ENCODE measurements at places on chromosomes 3 and 15. TPM values are rescaled to one million over a fixed set of nuclear protein-coding genes. Genes with fewer than 3 reads are reported as not detected.

ABHD5 gene
- 11.3 TPM for total RNA-seq

C3orf33 gene
- 1.1 TPM for total RNA-seq

ECE2 gene
- not detected for total RNA-seq

UACA gene
- total RNA-seq, result 20.2 TPM

DNA sequence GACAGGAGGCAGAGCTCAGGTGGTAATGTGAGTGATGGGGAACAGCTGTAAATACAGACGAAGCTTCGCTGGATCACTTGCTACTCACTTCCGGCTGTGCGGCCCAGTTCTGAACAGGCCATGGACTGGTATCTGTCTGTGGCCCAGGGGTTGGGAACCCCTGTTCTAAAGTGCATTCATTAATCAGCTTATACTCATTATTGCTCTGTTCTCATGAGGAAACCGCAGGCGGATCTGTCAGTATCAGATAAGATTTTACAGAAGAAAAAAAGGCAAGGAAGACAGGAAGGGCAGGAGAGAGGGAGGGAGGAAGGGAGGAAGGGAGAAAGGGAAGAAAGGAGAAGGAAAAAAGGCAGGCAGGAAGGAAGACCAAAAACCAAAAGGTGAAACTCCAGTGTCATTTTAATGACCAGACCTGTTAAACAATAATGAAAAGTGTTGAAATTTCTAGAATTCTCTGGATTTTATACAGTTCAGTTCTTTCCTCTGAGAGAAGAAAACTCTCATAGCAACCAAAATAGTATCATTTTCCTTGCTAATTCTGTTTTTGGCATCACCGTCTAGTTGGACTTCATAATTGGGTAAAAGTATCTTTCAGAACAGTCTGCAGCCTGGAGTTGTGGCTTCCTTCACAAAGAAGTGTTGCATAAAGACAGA is 128.0 kb upstream of the PROK2 start:
- no peak for DNase-seq

DNA sequence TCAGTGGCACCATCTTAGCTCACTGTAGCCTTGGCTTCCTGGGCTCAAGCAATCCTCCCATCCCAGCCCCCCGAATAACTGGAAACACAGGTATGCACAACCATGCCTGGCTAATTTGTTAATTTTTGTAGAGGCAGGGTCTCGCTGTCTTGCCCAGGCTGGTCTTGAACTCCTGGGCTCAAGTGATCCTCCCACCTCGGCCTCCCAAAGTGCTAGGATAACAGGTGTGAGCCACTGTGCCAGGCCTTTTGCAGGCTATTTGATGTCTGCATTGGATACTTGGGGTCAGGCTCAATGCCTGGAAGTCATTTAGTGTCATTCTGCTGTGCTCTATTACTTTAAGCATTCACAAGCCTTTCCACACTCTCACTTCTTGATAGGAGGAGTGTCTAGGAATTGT is 17.6 kb downstream of the LIMD1 start:
- DNase-seq, result no peak

DNA sequence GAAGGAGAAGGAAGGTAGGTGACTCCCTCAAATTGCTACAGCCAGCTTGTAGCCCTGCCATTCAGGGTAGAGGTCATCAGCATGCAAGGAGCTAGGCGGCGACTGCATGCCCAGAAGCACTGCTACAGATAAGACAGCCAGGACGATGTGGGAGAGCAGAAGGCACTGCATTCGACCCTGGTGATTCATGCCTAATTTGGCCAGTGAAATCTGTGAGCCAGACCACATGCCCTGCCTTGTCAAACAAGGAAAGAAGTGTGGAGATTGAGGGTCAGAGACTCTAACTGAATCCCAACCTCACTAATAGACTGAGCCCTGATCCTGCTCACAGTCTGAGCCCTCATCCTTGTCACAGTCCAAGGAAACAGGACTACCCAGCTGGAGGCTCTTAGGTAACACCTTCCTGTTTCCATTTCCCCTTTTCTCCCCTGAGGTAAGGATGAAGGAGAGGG is 86.6 kb downstream of the LINGO1 start:
- peak; percentile 81 for DNase-seq

GRCh38 chr15:100998630-100999029 is 79.5 kb downstream of the LRRK1 start:
- no peak for DNase-seq

DNA sequence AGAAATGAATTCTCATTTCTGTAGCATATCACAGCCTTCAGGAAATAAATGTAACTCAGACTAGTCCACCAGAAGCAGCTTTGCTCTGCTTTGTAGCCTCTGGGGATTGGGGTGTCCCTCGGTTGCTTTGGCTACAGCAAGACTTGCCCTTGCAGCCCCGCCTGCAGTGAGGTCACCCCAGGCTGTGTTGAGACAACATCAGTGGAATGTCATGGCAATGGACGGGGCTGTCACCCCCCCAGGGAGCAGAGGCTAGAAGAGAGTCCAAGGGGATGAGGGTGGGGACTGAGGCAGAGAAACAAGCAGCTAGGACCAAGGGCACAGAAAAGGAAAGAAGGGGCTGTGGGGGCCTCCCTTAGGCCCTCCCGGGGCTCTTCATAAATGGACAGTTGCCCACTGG is 854 bp downstream of the CLEC3B start:
- DNase-seq, result no peak

- DNase-seq, result no peak
These were observed 99.1 kb downstream of the OXSM start for GRCh38 chr3:25888892-25889524.

All from HT-29 (cell line).